Transverse colon (tissue), 4 donors: ENCODE measurements at places on chromosomes 4 and X. TPM values are rescaled to one million over a fixed set of nuclear protein-coding genes. Genes with fewer than 3 reads are reported as not detected.

- no peak overlapping the region for H3K27ac ChIP-seq
- no peak for DNase-seq
- peaks cover 1% of the 10 kb centered on the region for H3K36me3 ChIP-seq
- no peak overlapping the region for H3K4me3 ChIP-seq
- H3K4me1 ChIP-seq, result peaks cover 4% of the 10 kb centered on the region
Measured at GRCh38 chr4:2621419-2621818, 85.0 kb downstream of the FAM193A start.

LAMTOR3 gene
- total RNA-seq, result 44.5 TPM

GRCh38 chrX:138996268-138996667 is 284.8 kb upstream of the FGF13 start:
- H3K4me3 ChIP-seq, result no peak overlapping the region
- no peaks in the 10 kb centered on the region for H3K4me1 ChIP-seq
- H3K36me3 ChIP-seq, result no peaks in the 10 kb centered on the region
- no peaks in the 10 kb centered on the region for H3K27me3 ChIP-seq
- H3K27ac ChIP-seq, result no peak overlapping the region

- no peak overlapping the region for H3K27ac ChIP-seq
- no peak for DNase-seq
- H3K4me1 ChIP-seq, result no peaks in the 10 kb centered on the region
- no peak overlapping the region for H3K4me3 ChIP-seq
Measured at GRCh38 chr4:58061967-58062366, 951.8 kb upstream of the IGFBP7 start.

- no peaks in the 10 kb centered on the region for H3K27me3 ChIP-seq
- no peaks in the 10 kb centered on the region for H3K4me1 ChIP-seq
- H3K36me3 ChIP-seq, result no peaks in the 10 kb centered on the region
- no peak overlapping the region for H3K4me3 ChIP-seq
- DNase-seq, result no peak
Measured at GRCh38 chrX:80751456-80751855, 58.2 kb downstream of the BRWD3 start.

SPATA18 gene
- 3.0 TPM for total RNA-seq

GRCh38 chr4:8282742-8283141 is 13.2 kb downstream of the HTRA3 start:
- peaks cover 5% of the 10 kb centered on the region for H3K4me1 ChIP-seq
- H3K27me3 ChIP-seq, result no peaks in the 10 kb centered on the region
- H3K4me3 ChIP-seq, result no peak overlapping the region
- no peak for DNase-seq

MAGEA12 gene
- total RNA-seq, result not detected

CD99 gene
- total RNA-seq, result 147 TPM
